EL (cell line): ENCODE measurements at places on chromosomes 6 and 20.

DNA sequence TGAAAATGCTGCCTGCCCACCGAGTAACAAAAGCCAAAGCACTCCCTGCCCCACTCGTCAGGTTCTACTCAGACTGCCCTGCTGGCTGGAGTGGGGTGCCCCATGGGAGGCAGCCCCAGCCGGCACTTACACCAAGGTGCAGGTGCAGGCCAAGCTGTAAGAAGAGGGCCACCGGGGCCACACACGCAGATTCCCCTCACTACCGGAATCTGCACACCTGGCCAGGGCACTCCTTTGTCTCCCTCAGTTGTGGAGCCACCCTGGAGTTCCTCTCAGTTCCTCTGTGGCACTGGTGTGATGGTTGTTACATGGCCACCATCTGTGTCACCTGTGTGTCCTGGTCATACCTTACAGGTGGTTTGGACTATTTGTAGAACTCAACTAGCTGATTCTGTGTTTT, 112.4 kb downstream of the FOXO3 start:
- DNase-seq: no peak

GRCh38 chr6:12585497-12585958, 131.0 kb upstream of the PHACTR1 start:
- DNase-seq: no peak

- no peak for DNase-seq
Measured at GRCh38 chr6:166075186-166075585, 92.5 kb downstream of the TBXT start.

GRCh38 chr20:62642051-62642665, at the start of gene SLCO4A1:
Gene SLCO4A1, plus strand, starts transcription at chr20:62642503. Its CDS starts 13,952 bp downstream, at chr20:62656455.
- peak; percentile 78 for DNase-seq

- peak; percentile 81 for DNase-seq
Measured at GRCh38 chr6:31620586-31621319, at the start of gene PRRC2A. Gene PRRC2A, plus strand, starts transcription at chr6:31620715. Its CDS starts 2,075 bp downstream, at chr6:31622790.

- DNase-seq: no peak
Measured at GRCh38 chr6:142907544-142907943, 37.4 kb downstream of the HIVEP2 start.

GRCh38 chr20:63835021-63835858, 4.2 kb upstream of the ZBTB46 start:
- DNase-seq: peak; percentile 99

GRCh38 chr6:14857001-14857400, 388.9 kb upstream of the JARID2 start:
- no peak for DNase-seq
